ENCODE measurements at places on chromosomes 6 and 20. TPM values are rescaled to one million over a fixed set of nuclear protein-coding genes. Genes with fewer than 3 reads are reported as not detected.

OOEP gene
- total RNA-seq, result 10.6 TPM

C6orf132 gene
- 12.9 TPM for total RNA-seq

NAPB gene
- total RNA-seq, result 5.8 TPM

PACSIN1 gene
- total RNA-seq, result 0.18 TPM

FOXS1 gene
- 6.3 TPM for total RNA-seq

DDX39B gene
- 401 TPM for total RNA-seq

GRCh38 chr20:61210862-61211261, 41.2 kb upstream of the CDH4 start:
- peaks cover 3% of the 10 kb centered on the region for H3K27me3 ChIP-seq
- no peak for DNase-seq
- no peaks in the 10 kb centered on the region for H3K4me1 ChIP-seq
- H3K27ac ChIP-seq, result no peak overlapping the region

DNA sequence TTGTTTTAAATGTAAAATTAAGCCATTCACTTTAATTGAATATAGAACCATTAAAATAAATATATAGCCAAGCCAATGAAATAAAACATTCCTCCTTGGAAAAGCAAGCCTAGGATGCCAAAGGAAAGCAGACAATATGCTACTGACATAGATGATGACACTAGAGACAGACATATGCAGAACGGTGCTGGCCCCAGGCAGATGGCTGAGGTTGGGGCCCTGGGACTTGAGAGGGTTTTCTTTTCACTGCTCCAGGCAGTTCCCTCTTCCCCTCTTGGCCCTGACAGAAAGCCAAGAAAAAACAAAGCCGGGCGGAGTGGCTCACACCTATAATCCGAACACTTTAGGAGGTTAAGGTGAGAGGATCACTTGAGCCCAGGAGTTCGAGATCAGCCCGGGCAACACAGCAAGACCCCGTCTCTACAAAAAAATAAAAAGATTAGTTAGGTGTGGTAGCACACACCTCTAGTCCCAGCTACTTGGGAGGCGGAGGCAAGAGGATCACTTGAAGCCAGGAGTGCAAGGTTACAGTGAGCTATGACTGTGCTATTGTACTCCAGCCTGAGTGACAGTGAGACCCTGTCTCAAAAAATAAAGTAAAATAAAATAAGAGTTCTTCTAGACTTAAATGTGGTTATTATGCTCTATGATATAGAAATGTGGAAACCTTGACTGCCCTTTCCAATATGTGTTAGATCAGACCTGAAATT, 31.2 kb downstream of the FASTKD5 start:
- no peak overlapping the region for H3K27ac ChIP-seq
- H3K27me3 ChIP-seq, result no peaks in the 10 kb centered on the region
- no peak for DNase-seq
- H3K4me1 ChIP-seq, result no peaks in the 10 kb centered on the region

DNA sequence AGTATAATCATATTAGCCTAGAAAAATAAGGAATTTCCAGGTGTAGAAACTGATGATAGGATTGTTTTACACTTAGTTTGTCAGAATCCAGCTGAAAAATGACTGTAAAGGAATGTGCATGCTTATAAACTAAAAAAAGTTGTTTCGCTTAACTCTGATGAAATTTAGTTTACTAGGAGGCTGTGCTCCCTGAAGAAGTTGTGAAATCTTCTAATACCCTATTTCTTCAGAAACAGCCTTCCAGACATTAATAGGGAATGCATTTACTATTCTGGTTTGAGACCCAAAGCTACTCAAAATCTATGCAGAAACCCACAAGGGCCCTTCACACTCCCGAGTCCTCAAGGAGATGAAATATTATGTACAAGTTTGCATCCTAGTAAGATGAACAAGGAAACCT, 105.5 kb upstream of the SSTR4 start:
- no peaks in the 10 kb centered on the region for H3K27me3 ChIP-seq
- no peaks in the 10 kb centered on the region for H3K4me1 ChIP-seq
- no peak overlapping the region for H3K27ac ChIP-seq
- H3K4me3 ChIP-seq, result no peak overlapping the region
- H3K36me3 ChIP-seq, result no peaks in the 10 kb centered on the region
- no peak for DNase-seq

- H3K4me3 ChIP-seq, result no peak overlapping the region
- H3K4me1 ChIP-seq, result no peaks in the 10 kb centered on the region
- H3K27ac ChIP-seq, result no peak overlapping the region
- no peaks in the 10 kb centered on the region for H3K36me3 ChIP-seq
These were observed 316.2 kb upstream of the NOX3 start for GRCh38 chr6:155771822-155772221.

- H3K27me3 ChIP-seq, result peaks cover 4% of the 10 kb centered on the region
- DNase-seq, result no peak
- H3K4me3 ChIP-seq, result no peak overlapping the region
- H3K4me1 ChIP-seq, result no peaks in the 10 kb centered on the region
- H3K27ac ChIP-seq, result no peak overlapping the region
These were observed 340.5 kb downstream of the TAF4 start for GRCh38 chr20:61725145-61725544.

- no peaks in the 10 kb centered on the region for H3K36me3 ChIP-seq
- no peak for DNase-seq
- no peak overlapping the region for H3K4me3 ChIP-seq
- no peaks in the 10 kb centered on the region for H3K27me3 ChIP-seq
These were observed 9.9 kb downstream of the VNN1 start for GRCh38 chr6:132703936-132704335.

DNA sequence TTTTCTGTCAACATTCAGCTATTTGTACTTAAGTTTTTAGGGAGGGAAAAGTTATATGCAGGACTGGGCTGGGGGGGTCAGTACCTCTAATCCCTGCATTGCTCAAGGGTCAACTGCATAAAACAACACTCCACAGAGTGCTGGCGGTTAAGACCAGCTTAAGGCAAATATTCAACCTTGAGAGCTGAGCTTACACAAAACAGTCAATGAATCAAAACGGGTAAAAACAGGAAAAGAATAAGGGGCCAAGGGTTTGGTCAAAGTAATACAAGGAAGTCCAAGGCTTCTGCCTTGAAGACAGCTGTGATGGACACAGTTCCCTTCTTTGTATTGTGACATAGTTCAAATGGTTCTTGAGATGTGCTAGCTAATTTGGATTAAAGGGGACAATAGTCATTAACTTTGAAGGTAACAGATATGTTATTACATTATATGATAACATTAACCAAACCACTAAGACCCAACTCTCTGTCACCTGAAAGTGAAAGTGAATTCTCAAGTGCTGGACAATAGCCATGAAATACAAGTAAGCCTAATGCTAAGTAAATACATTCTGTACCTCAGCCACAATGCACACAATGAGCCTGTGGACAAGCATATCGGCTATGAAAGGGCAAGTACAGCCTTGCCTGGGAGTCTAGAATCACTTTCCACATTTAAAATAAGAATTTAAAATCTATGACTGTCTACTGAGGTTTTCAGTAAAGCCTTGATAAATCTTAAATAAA, 106.8 kb downstream of the PDE10A start:
- peaks cover 44% of the 10 kb centered on the region for H3K4me1 ChIP-seq
- H3K4me3 ChIP-seq, result peak overlapping the region; percentile 33
- no peaks in the 10 kb centered on the region for H3K36me3 ChIP-seq
- DNase-seq, result peak; percentile 35
- H3K27ac ChIP-seq, result peak overlapping the region; percentile 68

DNA sequence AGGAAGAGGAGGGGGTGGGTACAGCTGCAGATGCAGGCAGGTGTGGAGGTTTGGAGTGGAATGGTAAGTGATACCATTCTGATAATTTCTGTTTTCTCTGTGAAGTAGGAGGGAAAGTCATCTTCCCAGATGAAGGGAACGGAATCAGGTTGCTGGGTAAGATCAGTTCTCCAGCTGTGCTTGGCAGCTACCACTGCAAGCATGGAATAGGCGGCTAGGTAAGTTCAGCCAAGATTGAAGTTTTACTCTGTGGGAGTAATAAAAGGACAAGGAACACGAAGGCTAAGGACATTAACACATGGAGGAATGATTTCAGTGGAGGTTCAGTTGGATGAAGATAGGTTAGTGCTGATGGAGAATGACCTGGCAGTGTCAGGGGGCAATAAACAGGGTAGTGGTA, 128.3 kb downstream of the CARMIL1 start:
- no peak overlapping the region for H3K27ac ChIP-seq
- no peak overlapping the region for H3K4me3 ChIP-seq
- H3K4me1 ChIP-seq, result no peaks in the 10 kb centered on the region
- H3K36me3 ChIP-seq, result no peaks in the 10 kb centered on the region
- no peak for DNase-seq

DNA sequence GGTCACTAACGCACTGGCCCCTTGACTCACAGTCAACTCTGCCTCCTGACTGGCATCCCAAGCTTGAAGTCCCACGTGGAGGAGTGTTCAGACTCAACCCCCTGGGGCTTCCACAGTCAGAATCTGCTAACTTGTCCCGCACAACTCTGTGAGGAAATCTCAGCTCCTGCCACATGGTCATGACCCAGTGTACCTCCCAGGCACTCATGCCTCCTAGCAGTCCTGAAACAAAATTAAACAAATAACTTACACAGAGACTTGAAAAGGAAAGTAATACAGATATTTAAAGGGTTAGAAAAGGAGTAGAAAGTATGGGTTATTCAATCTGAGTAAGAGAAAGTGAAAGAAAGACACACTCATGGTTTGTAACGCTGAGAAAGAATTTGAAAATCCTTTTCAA, 134.9 kb downstream of the GMDS start:
- DNase-seq, result no peak
- H3K4me3 ChIP-seq, result no peak overlapping the region
- no peaks in the 10 kb centered on the region for H3K4me1 ChIP-seq
- H3K27ac ChIP-seq, result no peak overlapping the region
- no peaks in the 10 kb centered on the region for H3K27me3 ChIP-seq

DNA sequence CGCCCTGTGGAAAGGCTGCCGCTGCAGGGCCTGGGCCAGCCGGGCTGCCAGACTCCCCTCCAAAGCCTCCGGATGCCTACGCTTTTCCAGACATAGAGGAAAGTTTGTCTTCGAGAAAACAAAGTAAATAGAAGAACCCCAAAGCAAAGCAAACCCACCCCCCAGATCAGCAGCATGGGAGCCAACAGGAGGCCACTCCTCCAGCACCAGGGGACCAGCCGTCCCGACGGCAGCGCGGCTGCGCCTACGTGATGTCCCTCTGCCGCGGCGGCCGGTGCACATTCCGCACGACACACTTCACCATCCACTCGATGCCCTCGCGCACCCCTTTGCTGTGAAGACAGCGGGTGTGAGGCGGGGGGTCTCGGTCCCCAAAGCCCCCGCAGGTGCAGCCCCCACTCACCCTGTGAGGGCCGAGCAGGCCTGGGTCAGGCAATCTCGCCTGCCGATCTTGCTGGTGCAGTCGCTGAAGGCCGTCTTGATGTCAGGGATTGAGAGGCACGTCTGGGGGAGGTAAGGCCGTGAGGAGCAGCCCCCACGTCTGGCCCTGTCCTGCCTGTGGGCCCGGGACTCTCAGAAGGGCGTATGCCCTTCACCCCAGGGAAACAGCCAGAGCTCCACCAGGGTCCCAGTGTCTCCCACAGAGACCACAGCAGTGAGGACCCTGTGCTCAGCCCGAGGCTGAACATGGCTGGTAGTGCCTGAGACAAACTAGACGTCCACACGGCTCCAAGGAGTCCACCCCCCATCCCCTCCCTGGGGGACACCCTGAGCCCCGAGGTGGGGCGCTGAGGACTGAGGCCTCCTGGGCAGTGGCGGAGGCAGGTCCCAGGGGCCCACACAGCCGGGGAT, 4.0 kb downstream of the TNFRSF6B start:
- H3K27ac ChIP-seq, result peak overlapping the region; percentile 77
- no peak for DNase-seq

DNA sequence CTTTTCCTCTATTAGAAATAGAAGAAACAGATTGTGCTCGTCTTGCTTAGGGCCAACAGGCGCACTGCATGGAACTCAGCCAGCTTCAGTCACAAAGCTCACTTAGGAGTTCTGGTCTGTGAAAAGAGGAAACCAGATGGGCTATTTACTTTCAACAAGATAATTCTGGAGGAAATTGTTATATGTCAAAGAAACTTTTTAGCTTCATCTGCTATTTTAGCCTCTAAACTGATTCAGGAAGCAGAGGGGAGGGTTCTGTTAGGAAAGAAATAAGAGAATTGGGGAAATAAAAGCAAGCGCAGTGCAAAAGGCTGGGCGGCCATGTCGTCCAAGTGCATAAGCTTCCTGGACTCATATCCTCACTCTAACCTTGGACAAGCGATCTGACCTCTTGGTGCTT, 21.3 kb downstream of the PRKN start:
- H3K27me3 ChIP-seq, result no peaks in the 10 kb centered on the region
- H3K4me3 ChIP-seq, result no peak overlapping the region
- no peak for DNase-seq
- no peaks in the 10 kb centered on the region for H3K4me1 ChIP-seq
- no peaks in the 10 kb centered on the region for H3K36me3 ChIP-seq
- H3K27ac ChIP-seq, result no peak overlapping the region

- no peaks in the 10 kb centered on the region for H3K27me3 ChIP-seq
- no peaks in the 10 kb centered on the region for H3K36me3 ChIP-seq
- H3K27ac ChIP-seq, result no peak overlapping the region
These were observed 55.1 kb upstream of the LOC128125822 start for GRCh38 chr6:63517221-63517620.

- H3K36me3 ChIP-seq, result no peaks in the 10 kb centered on the region
- H3K27ac ChIP-seq, result no peak overlapping the region
- DNase-seq, result no peak
These were observed 8.5 kb upstream of the TINAG start for GRCh38 chr6:54299542-54300269.

DNA sequence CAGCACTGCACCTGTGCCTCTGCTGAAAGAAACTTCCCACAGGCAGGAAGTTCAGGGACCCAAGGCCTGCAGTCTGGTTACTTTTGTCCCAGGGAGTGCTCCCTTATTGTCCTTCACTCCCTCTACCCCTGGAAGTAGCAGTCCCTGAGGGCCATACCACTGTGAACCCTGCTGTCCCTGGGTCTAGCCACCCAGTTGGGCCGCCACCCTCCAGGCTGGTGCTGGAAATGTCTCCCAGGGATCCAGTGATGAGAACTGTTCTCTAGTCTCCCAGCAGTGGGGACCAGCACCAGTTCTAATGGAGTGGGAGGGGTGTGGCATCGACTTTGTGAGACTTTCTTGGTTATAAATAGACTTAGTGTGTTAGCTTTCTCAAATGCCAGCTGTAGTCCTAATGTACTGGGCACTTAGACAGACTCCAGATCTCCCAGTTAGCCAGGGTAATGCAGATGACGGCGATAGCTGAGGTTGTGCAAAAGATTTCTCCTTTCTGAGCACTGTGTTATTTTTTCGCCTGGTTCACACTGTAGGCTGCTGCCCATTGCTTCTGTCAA, 462.5 kb downstream of the CDH26 start:
- H3K4me3 ChIP-seq, result no peak overlapping the region
- H3K27ac ChIP-seq, result no peak overlapping the region
- no peaks in the 10 kb centered on the region for H3K27me3 ChIP-seq

All from Panc1 (cell line).